ENCODE measurements at places on chromosomes 12 and 14. TPM values are rescaled to one million over a fixed set of nuclear protein-coding genes. Genes with fewer than 3 reads are reported as not detected.

EIF2S3B gene
- polyA plus RNA-seq: 1.2 TPM

KRT73 gene
- not detected for polyA plus RNA-seq

NKX2-1 gene
- polyA plus RNA-seq: not detected

ACOT6 gene
- polyA plus RNA-seq: not detected

NEUROD4 gene
- not detected for polyA plus RNA-seq
